ENCODE measurements at places on chromosomes 7 and 10. TPM values are rescaled to one million over a fixed set of nuclear protein-coding genes. Genes with fewer than 3 reads are reported as not detected.

GRCh38 chr7:66301249-66301648 lies 96.1 kb downstream of the TPST1 start:
- H3K4me3 ChIP-seq, result no peak overlapping the region
- no peak for DNase-seq
- H3K27me3 ChIP-seq, result no peaks in the 10 kb centered on the region
- no peak overlapping the region for H3K27ac ChIP-seq

DNA sequence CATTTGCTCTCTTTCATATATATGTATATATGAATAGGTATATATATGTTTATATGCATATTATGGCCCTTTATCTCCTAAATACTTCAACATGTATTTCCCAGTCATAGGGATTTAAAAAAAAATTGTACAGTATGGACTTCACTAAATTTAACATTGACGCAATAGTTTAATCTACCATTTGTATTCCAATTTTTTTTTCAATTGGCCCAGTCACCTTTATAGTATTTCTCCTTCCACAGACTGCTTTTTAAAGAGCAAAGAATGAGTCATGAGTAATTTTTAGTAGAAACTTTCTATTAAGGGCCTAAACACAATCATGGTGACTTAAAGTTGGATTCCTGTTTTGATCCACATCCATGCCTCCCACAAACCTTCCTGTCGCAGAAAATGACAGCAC lies 20.5 kb downstream of the CCSER2 start:
- H3K27ac ChIP-seq, result peak overlapping the region; percentile 78
- H3K36me3 ChIP-seq, result no peaks in the 10 kb centered on the region
- H3K4me1 ChIP-seq, result peaks cover 55% of the 10 kb centered on the region
- H3K4me3 ChIP-seq, result no peak overlapping the region
- H3K27me3 ChIP-seq, result no peaks in the 10 kb centered on the region

The WNT2 gene
- total RNA-seq, result 1.4 TPM

DNA sequence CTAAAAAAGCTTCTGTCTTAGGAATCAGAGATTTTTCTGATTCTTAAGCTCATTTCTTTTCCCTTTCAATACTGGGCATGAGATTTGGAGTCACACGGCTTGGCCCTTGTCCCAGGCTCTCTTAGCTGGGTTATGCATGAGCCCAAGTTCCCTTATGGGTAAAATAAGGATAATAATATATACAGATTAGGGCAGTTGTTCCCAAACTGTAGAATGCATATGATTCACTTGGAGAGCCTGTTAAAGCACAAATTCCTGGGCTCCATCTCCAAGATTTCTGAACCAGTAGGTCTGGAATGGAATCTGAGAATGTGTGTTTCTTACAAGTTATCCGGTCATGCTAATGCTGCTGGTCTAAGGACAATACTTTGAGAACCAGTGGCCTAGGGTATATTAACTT lies 154.0 kb downstream of the REEP3 start:
- H3K4me1 ChIP-seq, result peaks cover 36% of the 10 kb centered on the region
- H3K4me3 ChIP-seq, result no peak overlapping the region
- H3K27ac ChIP-seq, result no peak overlapping the region

DNA sequence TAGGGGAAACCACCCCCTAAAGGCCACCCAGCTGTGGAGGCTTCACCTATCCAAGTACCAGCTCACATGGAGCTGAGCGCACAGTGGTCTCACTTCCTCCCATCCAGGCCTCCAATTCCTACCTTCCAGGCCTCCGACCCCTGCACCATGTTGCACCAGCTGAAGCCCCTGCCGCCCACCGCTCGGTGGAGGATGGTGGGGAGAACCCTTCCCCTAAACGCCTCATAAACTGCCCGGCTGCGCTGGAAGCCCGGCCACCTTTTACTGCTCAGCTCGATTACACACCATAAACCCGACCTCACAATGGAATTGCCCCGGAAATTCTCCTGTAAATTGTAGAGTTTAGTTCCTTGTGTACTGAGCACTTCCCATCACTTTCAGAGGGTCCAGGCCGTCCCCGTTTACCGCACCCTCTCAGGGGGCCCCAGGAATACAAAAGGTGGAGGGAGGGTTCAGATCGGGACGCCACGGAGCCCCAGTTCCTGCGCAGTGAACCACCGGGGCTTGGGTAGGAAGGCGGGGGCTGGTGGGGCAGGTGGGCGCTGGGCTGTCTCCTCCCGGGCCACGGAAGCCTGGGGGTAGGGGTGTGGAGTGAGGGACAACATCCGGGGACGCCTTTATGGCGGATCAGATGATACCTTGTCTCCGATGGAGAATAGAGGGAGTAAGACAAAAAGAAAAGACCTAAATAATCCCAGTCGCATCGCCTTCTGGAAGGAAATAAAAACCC lies 1.4 kb upstream of the HOXA7 start:
- no peaks in the 10 kb centered on the region for H3K36me3 ChIP-seq
- H3K4me1 ChIP-seq, result peaks cover 15% of the 10 kb centered on the region
- DNase-seq, result no peak
- no peak overlapping the region for H3K27ac ChIP-seq
- H3K4me3 ChIP-seq, result no peak overlapping the region

The THSD7A gene
- total RNA-seq, result 1.2 TPM

- H3K27ac ChIP-seq, result peak overlapping the region; percentile 43
- DNase-seq, result peak; percentile 33
- H3K4me3 ChIP-seq, result no peak overlapping the region
- H3K36me3 ChIP-seq, result no peaks in the 10 kb centered on the region
- H3K4me1 ChIP-seq, result peaks cover 65% of the 10 kb centered on the region
Measured at GRCh38 chr7:101941481-101942383, 124.3 kb downstream of the CUX1 start.

DNA sequence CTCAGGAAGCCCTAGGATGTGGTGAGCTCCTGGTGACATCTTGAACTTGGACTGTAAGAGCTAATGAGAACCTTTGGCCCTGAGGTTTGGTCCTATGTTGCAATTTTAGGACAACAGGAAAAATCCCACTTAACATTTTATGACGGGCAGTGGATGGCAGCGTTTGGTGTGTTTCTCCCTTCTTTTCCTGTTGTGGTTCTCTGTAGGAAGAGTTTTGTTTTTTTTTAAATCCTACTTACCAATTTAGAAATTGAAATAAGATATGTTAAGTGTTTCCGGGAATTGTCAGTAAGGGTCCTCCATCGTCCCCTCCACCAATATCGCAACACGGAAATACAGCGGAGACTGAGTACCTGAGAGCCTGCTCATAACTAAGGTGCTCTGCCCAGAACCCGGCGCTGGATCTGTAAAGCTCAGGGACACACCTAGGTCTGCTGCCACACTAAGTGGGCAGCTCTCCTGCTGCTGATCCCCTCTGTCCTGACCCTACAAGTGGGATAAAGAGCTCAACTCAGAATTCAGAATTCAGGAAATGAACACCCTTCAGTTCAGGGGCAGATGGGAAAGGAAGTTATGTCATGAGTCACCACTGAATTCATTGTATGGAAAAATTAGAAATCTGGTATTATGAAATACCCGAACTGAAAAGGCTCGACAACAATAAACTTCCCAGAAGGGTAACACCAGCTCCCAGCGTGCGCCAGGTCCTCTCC lies 9.1 kb upstream of the PROSER2 start:
- H3K4me3 ChIP-seq, result no peak overlapping the region
- H3K27me3 ChIP-seq, result peaks cover 4% of the 10 kb centered on the region
- no peaks in the 10 kb centered on the region for H3K4me1 ChIP-seq

- H3K4me1 ChIP-seq, result peaks cover 24% of the 10 kb centered on the region
- no peaks in the 10 kb centered on the region for H3K27me3 ChIP-seq
- no peaks in the 10 kb centered on the region for H3K36me3 ChIP-seq
- DNase-seq, result peak; percentile 84
- H3K4me3 ChIP-seq, result peak overlapping the region; percentile 6
Measured at GRCh38 chr10:22849077-22849805, 78.6 kb upstream of the ARMC3 start.

DNA sequence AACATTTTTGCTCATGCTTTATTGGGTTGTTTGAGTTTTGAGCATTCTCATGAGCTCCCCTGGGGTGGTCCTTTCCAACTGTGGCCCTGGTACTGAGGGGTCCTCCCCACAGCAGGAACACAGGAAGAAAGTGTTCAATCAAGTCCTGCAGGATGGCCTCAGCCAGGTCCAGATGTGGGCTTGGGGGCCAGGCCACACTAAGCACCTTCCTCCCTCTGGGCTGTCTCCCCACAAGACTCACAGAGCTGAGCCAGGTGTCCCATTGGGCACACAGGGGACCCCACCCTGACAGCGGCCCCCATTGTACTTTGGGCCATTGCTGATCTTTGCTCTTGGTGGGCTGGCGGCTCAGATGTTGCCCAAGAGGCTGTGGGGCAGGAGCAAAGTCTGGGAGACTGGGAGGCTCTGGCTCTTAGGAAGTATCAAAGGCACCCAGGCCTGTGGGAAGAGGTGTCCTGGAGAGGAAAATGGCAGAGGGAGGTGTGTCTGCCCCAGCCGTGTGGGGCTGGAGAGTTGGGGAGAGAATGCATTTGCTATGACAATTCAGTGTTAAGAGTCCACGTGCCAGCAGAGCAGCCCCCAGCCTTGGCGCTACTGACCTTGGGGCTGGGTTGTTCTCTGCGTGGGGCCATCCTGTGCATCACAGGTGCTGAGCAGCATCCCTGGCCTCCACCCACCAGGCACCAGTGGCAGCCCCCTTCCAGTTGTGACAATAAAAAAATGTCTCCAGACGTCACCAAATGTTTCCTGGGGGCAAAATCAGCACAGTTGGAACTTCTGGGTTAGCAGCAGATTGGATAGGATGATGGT lies 17.8 kb downstream of the SCART1 start:
- no peaks in the 10 kb centered on the region for H3K4me1 ChIP-seq
- no peak overlapping the region for H3K27ac ChIP-seq
- H3K27me3 ChIP-seq, result no peaks in the 10 kb centered on the region
- DNase-seq, result no peak
- no peak overlapping the region for H3K4me3 ChIP-seq
- H3K36me3 ChIP-seq, result no peaks in the 10 kb centered on the region

DNA sequence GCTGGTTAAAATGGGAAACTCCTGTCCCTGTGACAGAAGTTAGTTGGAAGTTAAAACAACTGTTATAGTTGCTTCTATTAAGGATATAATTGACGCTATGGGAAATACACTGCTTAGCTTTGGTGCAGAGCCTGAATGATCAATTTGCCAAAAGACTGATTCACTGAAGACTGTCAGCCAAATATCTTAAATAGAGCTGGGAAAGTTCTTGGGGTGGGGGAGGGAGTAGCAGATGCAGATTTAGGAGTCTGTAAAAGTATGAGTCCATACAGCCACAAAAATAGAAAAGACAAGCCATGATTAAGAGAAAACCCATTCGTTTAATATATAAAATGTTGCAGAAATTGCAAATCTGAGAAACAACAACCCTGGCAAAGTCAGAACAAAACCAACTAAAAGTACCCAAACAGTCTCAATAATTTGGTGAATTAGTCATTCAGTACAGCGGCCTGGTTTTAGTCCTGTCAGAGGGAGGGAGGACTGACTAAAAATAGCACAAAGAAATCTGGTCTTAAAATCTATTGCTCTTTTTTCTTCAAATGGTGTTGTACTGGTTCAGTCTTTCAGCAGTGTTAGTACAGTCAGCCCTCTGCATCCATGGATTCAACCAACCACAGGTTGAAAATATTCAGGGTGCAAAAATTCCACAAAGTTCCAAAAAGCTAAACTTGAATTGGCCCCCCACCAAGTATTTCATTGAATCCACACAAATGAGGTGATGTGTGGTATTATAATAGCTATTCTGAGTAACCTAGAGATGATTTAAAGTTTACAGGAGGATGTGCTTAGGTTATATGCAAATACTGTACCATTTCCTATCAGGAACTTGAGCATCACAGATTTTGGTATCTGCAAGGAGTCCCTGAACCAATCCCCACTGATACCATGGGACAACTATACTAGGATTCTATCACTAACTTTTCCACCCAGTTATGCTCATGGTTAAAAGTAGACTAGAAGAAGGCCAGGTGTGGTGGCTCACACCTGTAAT lies 30.0 kb downstream of the STK17A start:
- no peaks in the 10 kb centered on the region for H3K27me3 ChIP-seq
- peaks cover 5% of the 10 kb centered on the region for H3K4me1 ChIP-seq
- peaks cover 31% of the 10 kb centered on the region for H3K36me3 ChIP-seq
- H3K4me3 ChIP-seq, result no peak overlapping the region

The HTRA1 gene
- 23.4 TPM for total RNA-seq

The DUSP5 gene
- 53.7 TPM for total RNA-seq

- peak; percentile 12 for DNase-seq
- H3K4me3 ChIP-seq, result no peak overlapping the region
- H3K4me1 ChIP-seq, result peaks cover 30% of the 10 kb centered on the region
- H3K36me3 ChIP-seq, result peaks cover 11% of the 10 kb centered on the region
Measured at GRCh38 chr7:2013381-2014311, 219.1 kb downstream of the MAD1L1 start.

The ELN gene
- total RNA-seq, result 16.9 TPM

- H3K27me3 ChIP-seq, result no peaks in the 10 kb centered on the region
- no peak overlapping the region for H3K4me3 ChIP-seq
- DNase-seq, result no peak
- H3K4me1 ChIP-seq, result peaks cover 50% of the 10 kb centered on the region
Measured at GRCh38 chr7:28135315-28135714, 45.3 kb downstream of the JAZF1 start.

DNA sequence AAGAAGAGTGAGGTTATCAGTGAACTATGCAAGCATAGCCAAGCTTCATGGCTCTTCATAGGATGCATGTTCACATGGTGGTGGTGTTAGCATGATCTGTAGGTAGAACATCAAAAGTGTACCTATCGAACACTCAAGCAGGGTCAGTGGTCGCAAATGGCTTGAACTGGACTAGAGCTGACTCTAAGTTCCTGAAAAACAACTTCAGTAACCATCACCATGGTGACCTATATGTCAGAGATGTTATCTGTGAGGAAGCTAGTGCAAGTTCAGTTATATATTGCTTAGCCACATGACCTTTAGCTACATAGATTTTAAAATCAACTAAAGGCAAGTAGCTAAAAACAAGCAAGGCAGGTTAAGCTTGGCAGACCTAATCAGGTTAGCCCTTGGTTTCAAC lies 163.1 kb upstream of the AGR3 start:
- DNase-seq, result no peak
- H3K36me3 ChIP-seq, result no peaks in the 10 kb centered on the region
- no peak overlapping the region for H3K4me3 ChIP-seq
- H3K27me3 ChIP-seq, result no peaks in the 10 kb centered on the region
- no peak overlapping the region for H3K27ac ChIP-seq

- no peaks in the 10 kb centered on the region for H3K27me3 ChIP-seq
- no peak overlapping the region for H3K4me3 ChIP-seq
- H3K36me3 ChIP-seq, result no peaks in the 10 kb centered on the region
- peaks cover 12% of the 10 kb centered on the region for H3K4me1 ChIP-seq
Measured at GRCh38 chr7:139782932-139783331, 5.1 kb upstream of the HIPK2 start.

DNA sequence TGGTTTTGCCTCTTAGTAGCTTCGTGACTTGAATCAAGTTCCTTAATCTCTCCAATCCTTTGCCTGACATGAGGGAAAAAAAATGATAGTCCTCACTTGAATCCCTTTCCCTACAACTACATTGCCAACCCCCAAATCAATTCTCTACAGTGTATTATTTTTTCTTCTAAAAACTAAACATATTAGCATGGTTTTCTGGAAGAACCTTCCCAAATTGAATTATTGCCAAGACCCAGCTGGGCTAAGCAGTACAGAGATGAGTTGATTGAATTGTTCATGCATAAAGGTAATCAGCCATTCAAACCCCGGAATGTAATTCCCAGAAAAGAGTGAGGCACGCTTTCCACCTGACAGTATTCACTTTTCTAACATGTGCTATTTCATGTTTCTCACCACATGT lies 155.6 kb upstream of the AGR3 start:
- H3K27ac ChIP-seq, result no peak overlapping the region
- no peak for DNase-seq
- H3K27me3 ChIP-seq, result no peaks in the 10 kb centered on the region
- no peak overlapping the region for H3K4me3 ChIP-seq
- peaks cover under 1% of the 10 kb centered on the region for H3K4me1 ChIP-seq

GRCh38 chr7:100077205-100077604 lies 4.3 kb downstream of the ZNF3 start:
- H3K36me3 ChIP-seq, result peaks cover 77% of the 10 kb centered on the region
- H3K4me1 ChIP-seq, result peaks cover 33% of the 10 kb centered on the region
- H3K27me3 ChIP-seq, result no peaks in the 10 kb centered on the region
- DNase-seq, result no peak
- no peak overlapping the region for H3K27ac ChIP-seq
